Breast epithelium (tissue), 4 donors: ENCODE measurements at places on chromosomes 7 and 10. TPM values are rescaled to one million over a fixed set of nuclear protein-coding genes. Genes with fewer than 3 reads are reported as not detected.

GRCh38 chr7:26458466-26459145 lies 166.9 kb downstream of the SNX10 start:
- DNase-seq, result no peak
- no peaks in the 10 kb centered on the region for H3K4me1 ChIP-seq
- no peak overlapping the region for H3K27ac ChIP-seq
- H3K36me3 ChIP-seq, result no peaks in the 10 kb centered on the region
- H3K27me3 ChIP-seq, result no peaks in the 10 kb centered on the region

GRCh38 chr10:30459283-30459682 lies 25.3 kb downstream of the MAP3K8 start:
- peaks cover 10% of the 10 kb centered on the region for H3K4me1 ChIP-seq
- H3K36me3 ChIP-seq, result peaks cover 6% of the 10 kb centered on the region
- DNase-seq, result no peak
- no peak overlapping the region for H3K27ac ChIP-seq
- H3K4me3 ChIP-seq, result no peak overlapping the region

DNA sequence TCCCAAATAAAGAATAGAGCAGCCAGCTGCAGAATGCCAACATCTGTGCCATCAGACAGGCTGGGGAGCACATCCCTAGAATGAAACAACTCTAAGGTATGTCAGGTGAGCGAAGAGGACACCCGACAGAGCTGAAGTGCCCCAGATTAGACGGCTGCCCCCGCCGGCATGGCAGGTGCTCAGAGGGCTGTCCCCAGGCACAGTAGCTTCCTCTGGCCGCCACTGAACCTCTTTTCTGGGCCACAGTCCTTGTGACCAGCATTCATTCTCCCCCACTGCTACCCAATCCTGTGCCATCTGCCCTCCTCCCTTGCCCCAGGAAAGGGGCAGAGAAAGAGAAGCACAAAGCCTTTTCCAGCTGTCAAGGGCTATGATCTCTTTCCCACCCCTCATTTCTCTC lies 41.7 kb downstream of the RGS10 start:
- H3K4me3 ChIP-seq, result no peak overlapping the region
- no peaks in the 10 kb centered on the region for H3K4me1 ChIP-seq
- H3K36me3 ChIP-seq, result no peaks in the 10 kb centered on the region
- H3K27me3 ChIP-seq, result no peaks in the 10 kb centered on the region

DNA sequence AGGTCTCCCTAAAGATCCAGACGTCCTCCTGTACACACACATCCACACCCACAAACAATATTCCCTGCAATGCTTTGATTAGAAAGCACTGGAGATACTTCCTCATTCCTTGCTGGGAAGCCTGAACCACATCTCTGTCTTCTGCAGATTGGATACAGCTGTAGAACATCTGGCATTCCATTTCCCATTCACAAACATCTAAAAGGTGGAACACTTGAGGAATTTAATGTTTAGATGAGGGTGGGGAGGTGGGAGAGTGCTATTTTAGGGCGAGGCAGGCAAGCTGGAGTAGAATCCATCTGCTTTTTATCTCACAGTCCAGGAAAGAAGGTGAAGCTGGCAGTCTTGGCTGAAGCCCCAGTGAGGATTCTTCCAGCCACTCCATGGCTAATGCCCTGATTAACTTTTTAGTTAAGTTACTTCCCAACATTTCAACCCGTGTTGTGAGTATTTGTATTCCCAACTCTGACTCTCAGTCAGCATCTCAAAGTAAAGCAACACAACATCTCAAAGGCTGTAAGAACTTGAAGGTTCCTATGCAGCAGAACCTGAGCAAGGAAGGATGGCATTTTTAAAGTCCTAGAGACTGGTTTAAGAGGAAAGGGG lies 46.1 kb downstream of the CYTH3 start:
- H3K36me3 ChIP-seq, result no peaks in the 10 kb centered on the region
- H3K27me3 ChIP-seq, result no peaks in the 10 kb centered on the region
- peak overlapping the region; percentile 69 for H3K27ac ChIP-seq
- DNase-seq, result no peak
- no peak overlapping the region for H3K4me3 ChIP-seq

DNA sequence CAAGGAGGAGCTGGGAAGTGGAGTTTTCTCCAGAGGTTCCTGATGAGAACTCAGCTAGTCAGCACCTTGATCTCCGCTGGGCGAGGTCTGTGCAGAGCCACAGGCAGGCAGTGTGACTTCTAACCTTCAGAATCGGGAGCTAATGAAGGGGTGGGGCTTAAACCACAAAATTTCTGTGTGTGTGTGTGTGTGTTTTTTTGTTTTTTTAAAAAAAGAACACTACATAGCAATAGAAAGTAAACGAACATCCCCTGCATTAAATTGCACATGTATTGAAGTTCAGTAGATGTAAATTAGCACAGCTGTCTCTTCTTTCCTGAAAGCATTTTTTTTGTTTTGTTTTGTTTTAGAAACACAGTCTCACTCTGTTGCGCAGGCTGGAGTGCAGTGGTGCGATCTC lies 46.2 kb downstream of the RBM17 start:
- DNase-seq, result no peak
- H3K36me3 ChIP-seq, result no peaks in the 10 kb centered on the region
- no peaks in the 10 kb centered on the region for H3K27me3 ChIP-seq
- H3K27ac ChIP-seq, result no peak overlapping the region

GRCh38 chr10:133013463-133013862 lies 71.1 kb upstream of the CFAP46 start:
- H3K4me1 ChIP-seq, result no peaks in the 10 kb centered on the region
- no peaks in the 10 kb centered on the region for H3K36me3 ChIP-seq
- no peak for DNase-seq

DNA sequence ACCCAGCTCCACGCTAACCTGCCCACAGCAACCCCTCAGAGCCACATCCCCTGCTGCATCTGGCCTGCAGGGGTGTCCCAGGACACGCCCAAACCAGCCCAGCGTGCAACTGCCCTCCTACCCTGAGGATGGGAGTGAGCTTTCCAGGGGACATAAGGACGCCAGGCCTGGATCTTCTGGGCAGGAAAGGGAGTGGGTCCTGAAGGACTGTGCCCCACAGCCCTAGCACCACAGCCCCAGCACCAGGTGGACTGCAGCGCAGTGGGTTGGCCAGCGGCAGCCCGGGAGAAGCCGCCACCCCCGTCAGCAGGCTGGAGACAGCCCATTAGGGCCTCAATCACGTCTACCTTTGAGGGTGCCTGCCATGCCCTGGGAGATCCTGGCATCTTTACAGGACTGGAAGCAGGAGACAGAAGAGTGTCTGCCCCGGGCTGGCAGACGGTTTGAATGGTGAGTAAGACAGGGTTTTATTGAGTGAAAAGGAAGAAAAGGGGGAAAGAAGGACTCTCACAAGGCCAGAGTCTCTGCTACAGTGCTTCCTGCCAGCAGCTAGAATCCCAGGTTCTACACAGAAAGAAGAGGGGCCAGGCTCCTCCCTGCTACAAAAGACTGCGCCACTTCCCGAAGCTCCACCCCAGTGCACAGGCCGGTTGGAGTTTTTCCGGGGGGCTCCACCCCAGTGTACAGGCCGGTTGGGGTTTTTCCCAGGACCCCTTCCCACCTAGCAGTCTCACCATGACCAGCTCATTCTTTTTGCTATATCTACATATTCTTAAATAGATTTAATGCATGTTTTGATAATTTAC lies 69.8 kb upstream of the KCTD7 start:
- no peak overlapping the region for H3K27ac ChIP-seq
- H3K4me3 ChIP-seq, result no peak overlapping the region
- H3K27me3 ChIP-seq, result no peaks in the 10 kb centered on the region
- H3K4me1 ChIP-seq, result no peaks in the 10 kb centered on the region

DNA sequence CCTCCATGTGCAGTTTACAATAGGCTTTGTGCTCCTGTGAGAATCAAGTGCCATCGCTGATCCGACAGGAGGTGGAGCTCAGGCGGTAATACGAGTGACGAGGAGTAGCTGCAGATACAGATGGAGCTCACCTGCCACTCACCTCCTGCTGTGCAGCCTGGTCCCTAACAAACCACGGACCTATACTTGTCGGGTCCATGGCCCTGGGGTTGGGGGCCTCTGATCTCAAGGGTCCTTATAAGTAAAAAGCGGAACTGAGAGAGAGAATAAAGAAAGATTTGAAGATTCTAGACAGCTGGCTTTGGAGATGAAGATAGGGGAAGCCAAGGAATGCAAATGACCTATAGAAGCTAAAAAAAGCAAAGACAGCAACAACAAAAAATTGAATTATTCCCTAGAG lies 130.6 kb downstream of the PLXDC2 start:
- peak overlapping the region; percentile 70 for H3K27ac ChIP-seq
- no peaks in the 10 kb centered on the region for H3K4me1 ChIP-seq
- no peak for DNase-seq
- H3K27me3 ChIP-seq, result no peaks in the 10 kb centered on the region
- H3K4me3 ChIP-seq, result no peak overlapping the region
- no peaks in the 10 kb centered on the region for H3K36me3 ChIP-seq

- no peaks in the 10 kb centered on the region for H3K36me3 ChIP-seq
- peaks cover 7% of the 10 kb centered on the region for H3K4me1 ChIP-seq
- peak overlapping the region; percentile 10 for H3K4me3 ChIP-seq
- H3K27me3 ChIP-seq, result no peaks in the 10 kb centered on the region
- peak overlapping the region; percentile 86 for H3K27ac ChIP-seq
These were observed 7.6 kb downstream of the PRXL2A start for GRCh38 chr10:80415734-80416478.

DNA sequence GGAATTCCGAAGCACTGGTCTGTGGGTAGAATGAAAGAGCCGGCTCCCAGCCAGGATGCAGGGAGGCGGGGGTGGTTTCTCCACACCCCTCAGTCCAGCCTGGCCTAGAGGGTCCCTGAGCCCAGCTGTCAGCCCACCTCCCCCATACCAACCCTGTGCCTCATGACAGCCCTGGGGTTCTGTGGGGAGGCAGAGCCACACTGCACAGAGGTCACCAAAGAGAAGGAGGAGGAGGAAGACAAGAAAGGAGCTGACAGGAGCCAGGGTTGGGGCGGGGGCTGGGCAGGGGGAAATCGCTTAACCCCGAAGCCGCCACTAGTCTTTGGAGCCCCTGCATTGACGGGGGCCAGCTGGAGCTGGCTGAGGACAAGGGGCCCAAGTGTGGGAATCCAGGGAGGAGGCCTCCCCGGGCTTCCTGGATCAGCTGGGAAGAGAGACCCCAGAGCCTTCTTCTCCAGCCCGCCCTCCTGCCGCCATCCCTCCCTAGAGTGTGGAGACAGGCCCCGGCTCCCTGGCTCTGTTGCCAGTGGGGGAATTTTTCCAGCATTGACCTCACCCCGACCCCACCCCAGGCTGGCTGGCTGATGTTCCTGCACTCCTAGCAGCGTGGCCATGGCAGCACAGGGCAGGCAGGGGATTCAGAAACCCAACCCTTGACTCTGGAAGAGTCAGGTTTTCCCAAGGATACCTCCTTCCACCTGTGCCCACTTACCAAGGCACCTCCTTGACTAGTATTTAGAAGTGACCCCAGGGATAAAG lies 32.5 kb downstream of the KAZALD1 start:
- no peaks in the 10 kb centered on the region for H3K4me1 ChIP-seq
- no peak overlapping the region for H3K27ac ChIP-seq
- H3K4me3 ChIP-seq, result no peak overlapping the region

GRCh38 chr7:10708447-10708846 lies 265.2 kb upstream of the PHF14 start:
- no peaks in the 10 kb centered on the region for H3K4me1 ChIP-seq
- no peak overlapping the region for H3K4me3 ChIP-seq
- no peaks in the 10 kb centered on the region for H3K27me3 ChIP-seq
- peaks cover 4% of the 10 kb centered on the region for H3K36me3 ChIP-seq
- DNase-seq, result no peak
- H3K27ac ChIP-seq, result no peak overlapping the region

DNA sequence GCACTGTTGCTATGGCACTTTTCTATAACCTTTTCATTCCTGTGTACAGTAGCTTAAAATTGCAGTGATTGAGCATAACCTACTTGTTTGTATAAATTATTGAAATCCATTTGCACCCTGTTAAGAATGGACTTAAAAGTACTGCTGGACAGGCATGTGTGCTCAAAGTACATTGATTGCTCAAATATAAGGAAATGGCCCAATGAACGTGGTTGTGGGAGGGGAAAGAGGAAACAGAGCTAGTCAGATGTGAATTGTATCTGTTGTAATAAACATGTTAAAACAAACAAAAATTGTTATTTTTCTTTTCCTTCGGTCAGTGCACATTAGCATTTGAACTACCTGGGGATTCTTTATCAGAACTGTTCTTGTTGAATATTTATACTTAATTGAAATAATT lies 57.1 kb upstream of the BAMBI start:
- no peaks in the 10 kb centered on the region for H3K4me1 ChIP-seq
- no peak for DNase-seq
- no peak overlapping the region for H3K4me3 ChIP-seq
- no peaks in the 10 kb centered on the region for H3K36me3 ChIP-seq
- no peak overlapping the region for H3K27ac ChIP-seq

GRCh38 chr7:100476903-100477870 lies 1.8 kb downstream of the TSC22D4 start:
- no peaks in the 10 kb centered on the region for H3K36me3 ChIP-seq
- H3K4me3 ChIP-seq, result peak overlapping the region; percentile 95
- peak overlapping the region; percentile 95 for H3K27ac ChIP-seq
- peaks cover 14% of the 10 kb centered on the region for H3K4me1 ChIP-seq

- H3K4me1 ChIP-seq, result peaks cover 52% of the 10 kb centered on the region
- no peaks in the 10 kb centered on the region for H3K36me3 ChIP-seq
- peak; percentile 90 for DNase-seq
- H3K27me3 ChIP-seq, result no peaks in the 10 kb centered on the region
- H3K27ac ChIP-seq, result peak overlapping the region; percentile 95
These were observed 95.5 kb downstream of the CTBP2 start for GRCh38 chr10:125064681-125065492.

DNA sequence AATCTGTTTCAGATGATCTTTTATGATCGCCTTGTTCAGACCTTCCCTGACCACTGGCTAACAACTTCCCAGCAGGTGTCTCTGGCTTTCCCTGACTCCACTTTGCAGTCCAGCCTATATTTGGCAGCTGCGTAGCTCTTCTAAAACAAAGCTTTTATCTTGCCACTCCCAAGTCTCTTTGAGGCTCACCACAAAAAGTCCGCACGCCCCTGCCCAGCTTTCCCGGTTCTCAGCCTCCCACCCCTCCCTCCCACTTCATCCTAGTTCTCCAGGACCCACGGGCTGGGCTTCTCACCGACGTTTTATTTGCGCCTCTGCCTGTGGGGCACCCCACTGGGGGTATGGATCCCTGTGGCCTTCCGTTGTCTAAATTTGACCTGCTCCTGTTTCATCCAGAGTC lies 58.9 kb upstream of the USP6NL start:
- H3K27me3 ChIP-seq, result no peaks in the 10 kb centered on the region
- H3K36me3 ChIP-seq, result no peaks in the 10 kb centered on the region
- no peak overlapping the region for H3K27ac ChIP-seq

DNA sequence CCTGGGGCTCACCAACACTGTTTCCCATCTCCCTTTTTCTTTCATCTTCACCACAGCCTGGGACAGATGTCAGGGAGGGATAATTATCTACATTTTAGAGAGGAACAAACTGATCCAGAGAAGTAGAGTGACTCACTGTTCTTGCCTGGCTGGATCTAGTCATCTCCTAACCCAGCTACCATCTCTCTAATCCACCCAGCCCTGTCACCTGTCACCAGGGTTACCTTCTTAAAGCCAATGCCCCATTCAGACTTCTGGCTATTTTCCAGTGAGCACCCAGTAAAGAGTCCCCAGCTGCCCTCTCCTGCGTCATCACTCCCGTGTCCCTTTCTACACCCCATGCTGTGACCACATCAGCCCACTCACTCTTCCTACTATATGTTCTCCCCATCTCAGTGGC lies 68.4 kb upstream of the DUSP5 start:
- no peaks in the 10 kb centered on the region for H3K36me3 ChIP-seq
- no peak for DNase-seq

Gene SOSTDC1
- 2.6 TPM for total RNA-seq

Gene CALHM3
- total RNA-seq, result not detected

Gene FAM221A
- 18.1 TPM for total RNA-seq

Gene A1CF
- not detected for total RNA-seq

Gene AGAP9
- 5.8 TPM for total RNA-seq

Gene PAPOLB
- total RNA-seq, result 0.48 TPM
